ENCODE measurements at places on chromosomes 4 and X. TPM values are rescaled to one million over a fixed set of nuclear protein-coding genes. Genes with fewer than 3 reads are reported as not detected.

The SPIN2B gene
- 19.8 TPM for total RNA-seq

The GAGE12E gene
- total RNA-seq, result not detected

GRCh38 chr4:100356172-100356571 lies 161.7 kb downstream of the EMCN start:
- no peak for DNase-seq

GRCh38 chrX:20294284-20294683 lies 27.6 kb upstream of the RPS6KA3 start:
- no peak for DNase-seq

The USP26 gene
- total RNA-seq, result not detected

GRCh38 chr4:113760094-113760794 lies 1.3 kb downstream of the CAMK2D start:
- DNase-seq, result no peak

- no peak for DNase-seq
Measured at GRCh38 chr4:5224340-5224739, 173.1 kb downstream of the STK32B start.

DNA sequence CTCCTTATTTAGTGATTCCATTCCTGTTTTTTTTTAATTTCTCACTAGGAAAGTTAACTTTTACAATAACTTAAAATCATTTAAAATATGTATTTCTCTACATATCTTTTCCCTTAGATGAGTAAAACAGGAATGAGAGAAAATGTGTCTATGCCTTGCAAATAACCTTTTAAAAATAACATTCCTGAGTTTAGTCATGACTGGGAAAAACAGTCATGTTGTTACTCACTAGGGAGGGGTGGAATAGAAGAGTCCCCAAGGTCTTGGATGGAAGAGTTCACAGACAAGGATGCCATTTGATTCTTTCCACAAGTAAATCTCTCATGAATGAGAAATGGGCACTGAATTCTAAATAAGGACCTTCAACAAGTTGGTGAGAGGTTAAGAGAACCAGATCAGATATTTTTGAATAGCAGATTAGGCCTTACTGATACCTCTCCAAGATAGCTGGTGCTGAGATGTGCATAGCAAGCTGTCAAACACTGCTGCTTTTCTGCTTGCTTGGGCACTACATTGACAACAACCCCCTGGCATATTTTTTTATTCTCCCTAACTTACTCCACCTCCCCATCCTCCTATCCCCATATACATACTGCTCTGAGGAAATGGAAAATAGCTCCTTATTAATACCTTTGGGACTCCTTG lies 25.1 kb downstream of the UGDH start:
- no peak for DNase-seq

- DNase-seq, result no peak
Measured at GRCh38 chr4:107834241-107834794, 9.6 kb downstream of the SGMS2 start.

The UGT2B11 gene
- total RNA-seq, result not detected

The SLC7A11 gene
- 19.2 TPM for total RNA-seq

GRCh38 chr4:137541181-137541580 lies 8.9 kb upstream of the PCDH18 start:
- no peak for DNase-seq

DNA sequence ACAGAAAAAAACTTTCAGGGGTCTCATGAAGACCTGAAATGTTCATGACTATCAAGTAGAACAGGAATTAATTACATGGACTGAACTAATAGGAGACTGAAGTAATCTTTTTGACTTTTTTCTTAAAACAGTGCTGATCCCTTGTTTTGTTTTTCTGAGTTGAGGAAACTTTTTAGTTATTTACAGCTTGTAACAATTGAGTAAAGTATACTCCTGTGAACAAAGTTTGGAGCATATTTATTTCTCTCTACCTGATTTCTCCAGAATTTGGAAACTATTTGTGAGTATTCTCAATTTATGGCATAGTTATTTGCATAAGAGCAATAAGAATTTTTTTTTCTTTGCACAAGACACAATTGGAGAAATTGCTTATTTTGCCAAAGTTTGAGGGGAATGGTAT lies 64.8 kb downstream of the PCDH18 start:
- DNase-seq, result no peak

- DNase-seq, result no peak
Measured at GRCh38 chr4:15066140-15066539, 63.9 kb downstream of the CPEB2 start.

DNA sequence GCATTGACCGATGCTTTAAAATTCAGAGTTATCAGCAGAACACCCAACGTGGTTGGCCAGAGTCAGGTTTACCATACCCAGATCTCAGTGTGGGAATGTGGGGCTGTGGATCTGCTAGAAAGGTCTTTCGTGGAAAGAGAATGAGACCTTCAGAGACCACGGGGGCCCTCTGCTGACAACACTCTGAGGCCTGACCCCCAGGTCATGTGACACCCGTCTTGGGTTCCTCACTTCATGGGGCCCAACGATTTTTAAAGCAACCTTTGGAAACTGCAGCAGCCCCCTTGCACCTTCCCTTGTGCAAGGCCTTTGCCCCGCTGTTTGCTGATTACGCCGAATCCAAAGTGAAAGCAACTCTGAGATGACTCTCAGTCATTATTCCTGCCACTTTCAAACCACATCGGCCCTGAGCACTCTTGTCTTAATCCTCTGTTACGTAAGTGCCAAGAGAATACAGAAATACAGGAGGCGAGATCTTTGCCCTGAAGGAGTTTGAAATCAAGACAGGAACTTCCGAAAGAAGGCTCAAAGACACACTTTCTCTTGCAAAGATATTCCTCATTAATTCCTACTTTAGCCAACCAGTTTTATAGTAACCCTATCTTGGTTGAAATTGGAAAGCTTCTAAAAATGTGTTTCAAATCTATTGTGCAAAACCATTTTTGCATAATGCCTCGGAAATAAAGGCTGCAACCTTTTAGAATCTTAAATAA lies 88.3 kb downstream of the EVC2 start:
- no peak for DNase-seq

- no peak for DNase-seq
Measured at GRCh38 chr4:113146876-113147358, 97.5 kb downstream of the ANK2 start.

GRCh38 chrX:148695255-148695654 lies 194.8 kb downstream of the AFF2 start:
- no peak for DNase-seq

GRCh38 chr4:91621446-91621845 lies 682.3 kb upstream of the GRID2 start:
- no peak for DNase-seq

GRCh38 chrX:110004215-110004614 lies 1.3 kb downstream of the TMEM164 start:
- DNase-seq, result no peak

- no peak for DNase-seq
Measured at GRCh38 chrX:130253916-130254315, 14.8 kb downstream of the ZNF280C start.

The PCDH10 gene
- total RNA-seq, result 12.1 TPM

All from ureter (tissue), 1 donor.